ENCODE measurements at places on chromosomes 5 and 9.

DNA sequence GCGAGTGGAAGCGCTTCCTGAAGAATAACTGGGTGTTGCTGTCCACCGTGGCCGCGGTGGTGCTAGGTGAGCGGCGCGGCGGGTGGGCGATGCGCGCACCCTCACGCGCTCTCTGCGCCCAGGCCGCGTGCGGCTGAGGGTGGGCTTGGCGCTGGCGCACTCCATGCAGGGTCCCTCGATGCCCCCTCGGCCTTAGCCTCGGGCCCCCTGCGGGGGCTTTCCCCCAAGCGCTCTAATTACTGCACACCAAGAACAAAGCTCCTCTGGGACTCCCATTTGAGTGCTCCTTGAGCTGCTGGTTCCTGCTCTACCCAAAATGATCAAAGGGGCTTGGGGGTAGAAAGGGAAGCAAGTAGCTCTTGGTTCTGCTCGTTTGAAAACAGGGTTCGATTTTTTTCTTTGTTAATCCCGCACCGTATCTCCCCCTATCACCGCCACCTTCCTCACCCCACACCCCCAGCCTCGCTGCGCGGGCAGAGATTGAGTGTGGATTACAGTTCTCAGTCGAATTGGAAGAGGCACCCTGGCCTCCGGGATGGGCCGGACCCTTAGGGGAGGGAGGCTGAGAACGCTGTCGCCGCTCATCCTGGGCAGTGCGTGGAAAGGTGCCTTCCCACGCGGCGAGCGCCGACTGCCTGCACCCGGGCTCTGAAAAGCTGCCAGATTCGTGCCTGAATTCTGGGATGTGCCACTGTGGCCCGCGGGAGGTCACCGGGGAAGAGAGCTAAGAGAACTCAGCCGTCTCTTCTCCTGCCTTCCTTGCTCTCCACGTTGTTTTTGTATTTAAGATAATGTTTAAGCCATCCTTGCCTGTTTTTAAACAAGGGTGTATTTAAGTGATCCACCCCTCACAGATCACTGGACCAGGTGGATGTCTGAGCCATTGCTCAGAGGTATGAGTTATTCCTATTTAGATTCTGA is 697 bp downstream of the SLC1A1 start:
- DNase-seq: peak; percentile 7

- DNase-seq: no peak
These were observed 45.7 kb upstream of the SMAD5 start for GRCh38 chr5:136086783-136087566.

DNA sequence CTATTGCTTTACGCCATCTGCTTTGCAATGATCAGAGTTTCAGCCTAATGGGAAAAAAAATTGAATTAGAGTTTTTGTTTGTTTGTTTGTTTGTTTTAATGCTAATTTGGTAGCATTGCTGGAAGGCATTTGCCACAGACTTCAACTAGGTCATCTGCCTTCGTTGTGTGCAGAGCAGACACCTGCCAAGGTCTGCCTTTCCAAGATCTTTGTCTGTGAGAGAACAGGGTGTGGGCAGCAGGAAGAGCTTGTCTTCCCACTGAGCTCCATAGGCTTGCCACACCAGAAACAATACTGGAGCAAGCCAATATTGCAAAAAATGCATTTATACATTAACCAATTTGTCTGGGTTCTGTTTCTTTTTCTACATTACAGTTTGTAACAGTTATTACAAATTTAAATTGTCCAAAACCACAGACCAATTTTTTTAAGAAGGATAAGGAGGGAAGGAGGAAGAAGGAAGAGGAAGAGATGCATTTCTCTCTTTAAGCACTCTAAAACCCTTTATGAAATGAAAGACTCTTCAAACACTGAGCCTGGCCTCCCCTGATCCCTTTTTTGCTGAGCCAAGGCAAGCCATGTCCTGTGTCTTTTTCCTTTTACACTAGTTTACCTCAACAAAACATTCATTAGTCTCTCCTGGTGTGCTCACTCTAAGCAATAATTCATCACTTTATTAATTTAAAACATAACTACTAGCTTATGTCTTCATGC is 210.5 kb downstream of the SNX18 start:
- DNase-seq: no peak

DNA sequence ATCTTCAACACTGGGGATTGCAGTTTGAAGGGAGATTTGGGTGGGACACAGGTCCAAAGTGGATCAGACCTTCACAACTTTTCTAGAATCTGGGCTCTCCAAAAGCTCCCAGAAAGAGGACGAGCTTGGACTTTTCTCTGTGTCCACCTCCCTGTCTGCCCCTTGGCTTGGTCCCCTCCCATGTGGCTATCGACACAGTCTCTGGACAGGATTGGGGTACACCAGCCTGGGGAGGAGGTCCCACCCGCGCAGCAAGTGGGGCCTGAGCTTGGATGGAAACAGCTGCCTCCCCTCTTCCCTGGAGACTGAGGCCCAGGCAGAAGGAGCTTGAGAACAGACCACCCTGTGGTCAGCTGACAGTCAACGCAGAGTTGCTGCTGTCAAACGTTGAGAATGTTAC is 84.6 kb upstream of the FCN1 start:
- no peak for DNase-seq

- DNase-seq: no peak
These were observed 69.9 kb downstream of the LRSAM1 start for GRCh38 chr9:127520941-127521918.

GRCh38 chr9:89219637-89220036 is 41.0 kb upstream of the SHC3 start:
- no peak for DNase-seq

- peak; percentile 78 for DNase-seq
These were observed 1.4 kb downstream of the MLLT3 start for GRCh38 chr9:20620650-20621470.

DNA sequence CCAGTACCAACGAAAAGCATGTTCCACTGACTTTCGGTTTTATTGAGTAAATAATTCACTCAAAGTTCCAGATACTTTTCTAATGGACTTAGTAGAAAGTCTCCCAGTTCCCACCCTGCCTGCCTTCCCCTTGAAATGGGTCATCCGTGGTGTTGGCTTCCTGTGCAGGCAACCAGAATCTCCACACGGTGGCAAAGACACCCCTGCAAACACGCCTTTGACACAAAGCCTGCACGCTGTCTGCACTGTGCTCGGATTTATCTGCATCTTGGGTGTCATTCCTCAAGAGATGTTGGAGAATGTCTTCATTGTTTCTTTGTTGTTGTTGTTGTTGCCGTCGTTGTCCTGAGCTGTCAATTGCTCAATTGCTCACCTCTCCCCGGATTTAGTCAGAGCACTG is 150.0 kb upstream of the IRX2 start:
- DNase-seq: no peak

DNA sequence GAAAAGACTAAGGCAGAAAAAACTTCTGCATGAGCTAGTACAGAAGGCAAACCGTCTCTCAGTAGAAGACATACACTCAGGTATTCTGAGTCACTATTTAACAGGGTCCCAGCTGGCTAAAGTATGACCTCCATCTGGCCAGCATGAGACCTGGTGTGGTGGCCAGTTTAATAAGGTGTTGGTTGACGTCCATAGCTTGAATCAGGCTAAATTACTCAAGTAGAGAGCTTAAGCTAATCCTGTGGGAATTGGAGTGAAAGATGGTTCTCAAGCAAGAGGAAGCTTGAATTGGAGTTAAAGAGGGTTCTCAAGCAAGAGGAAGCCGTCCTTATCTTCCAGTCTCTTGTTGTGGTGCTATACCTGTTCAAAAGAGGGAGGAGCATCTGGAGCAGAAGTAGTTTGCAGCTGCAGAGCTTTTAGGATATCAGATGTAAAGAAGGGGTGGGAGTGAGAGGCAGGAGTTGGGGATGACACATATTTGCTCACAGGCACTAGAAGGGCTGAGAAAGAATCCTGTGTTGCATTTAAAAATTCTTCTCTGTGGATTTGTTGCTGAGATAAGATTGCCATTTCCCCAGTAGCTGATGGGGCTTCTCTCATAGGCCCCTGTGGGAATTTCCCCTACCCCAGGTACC is 136.1 kb upstream of the RUSC2 start:
- DNase-seq: no peak

DNA sequence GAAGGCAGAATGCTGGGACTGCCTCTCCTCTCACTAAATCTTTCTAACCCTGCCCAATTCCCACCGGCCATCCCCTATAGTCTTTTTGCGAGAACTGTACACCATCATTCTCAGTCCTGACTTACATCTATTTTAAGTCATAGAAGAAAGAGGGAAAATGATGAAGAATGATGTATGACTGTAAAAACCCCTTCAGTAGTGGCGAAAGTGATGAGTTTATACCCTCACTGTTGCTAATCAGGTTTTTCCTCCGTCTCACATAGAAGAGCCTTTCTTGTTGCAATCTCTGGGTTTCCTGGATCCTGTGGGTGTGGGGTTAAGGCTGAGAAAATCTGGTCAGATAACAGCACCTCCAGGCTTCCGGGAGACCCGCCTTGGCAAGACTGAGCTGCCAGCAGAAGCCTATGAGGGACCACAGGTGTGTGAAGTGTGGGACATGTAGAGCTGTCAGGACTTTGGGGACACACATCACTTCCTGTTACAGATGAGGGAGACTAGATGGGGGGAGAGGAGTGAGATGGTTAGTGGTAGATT is 147.1 kb upstream of the SLC12A2 start:
- DNase-seq: no peak

- DNase-seq: no peak
These were observed 131.6 kb upstream of the PTGER4 start for GRCh38 chr5:40547994-40548575.

GRCh38 chr5:179817890-179818745 is 2.6 kb upstream of the SQSTM1 start:
- DNase-seq: no peak

GRCh38 chr5:41264019-41264418 is 50.7 kb upstream of the C6 start:
- DNase-seq: no peak

All from naive thymus-derived CD4-positive, alpha-beta T cell (primary cell).